ENCODE measurements at places on chromosomes 4 and X.

GRCh38 chrX:8988446-8988845 lies 45.5 kb downstream of the FAM9B start:
- DNase-seq, result peak; percentile 23

DNA sequence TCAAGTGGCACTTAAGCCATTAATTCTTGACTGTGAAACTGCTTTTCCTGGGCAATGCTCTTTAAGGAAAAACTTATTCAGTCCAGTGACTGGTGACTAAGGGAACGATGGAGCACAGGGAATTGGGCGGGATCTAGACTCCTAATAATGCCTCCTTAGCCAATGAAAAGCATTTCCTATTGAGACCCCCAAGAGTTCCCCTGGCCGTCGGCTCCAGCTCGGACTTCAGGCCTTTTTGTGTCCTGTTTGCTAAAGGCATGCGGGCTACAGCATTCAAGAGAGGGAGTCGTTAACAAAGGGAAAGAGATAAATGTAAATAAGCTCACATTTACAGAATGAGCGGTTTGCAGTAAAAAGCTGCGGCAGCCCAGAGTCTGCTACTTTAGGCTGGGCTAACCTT lies at the start of gene LPAR4:
Gene LPAR4 (plus strand): TSS at position 232 of the 400 bp plus-strand sequence. CDS start 7,150 bp downstream, outside the sequence.
- peak; percentile 1 for DNase-seq

- no peak for DNase-seq
These were observed 692.6 kb downstream of the RAB28 start for GRCh38 chr4:12791536-12791935.

- peak; percentile 45 for DNase-seq
These were observed at the start of gene ADGRL3 for GRCh38 chr4:61200187-61200915. TSS of gene ADGRL3 (plus strand) at chr4:61200326.

GRCh38 chr4:170170861-170171260 lies 81.1 kb upstream of the AADAT start:
- DNase-seq, result no peak

GRCh38 chr4:168751263-168752225 lies 254.7 kb downstream of the PALLD start:
- peak; percentile 86 for DNase-seq

- DNase-seq, result no peak
These were observed 22.4 kb downstream of the NAT8L start for GRCh38 chr4:2081540-2081939.

GRCh38 chr4:24794916-24795665 lies at the start of gene SOD3:
TSS of gene SOD3 (plus strand) at chr4:24795573. CDS start at chr4:24799522, 3,949 bp downstream.
- peak; percentile 69 for DNase-seq

GRCh38 chrX:42119076-42119475 lies 195.7 kb upstream of the CASK start:
- DNase-seq, result peak; percentile 49

DNA sequence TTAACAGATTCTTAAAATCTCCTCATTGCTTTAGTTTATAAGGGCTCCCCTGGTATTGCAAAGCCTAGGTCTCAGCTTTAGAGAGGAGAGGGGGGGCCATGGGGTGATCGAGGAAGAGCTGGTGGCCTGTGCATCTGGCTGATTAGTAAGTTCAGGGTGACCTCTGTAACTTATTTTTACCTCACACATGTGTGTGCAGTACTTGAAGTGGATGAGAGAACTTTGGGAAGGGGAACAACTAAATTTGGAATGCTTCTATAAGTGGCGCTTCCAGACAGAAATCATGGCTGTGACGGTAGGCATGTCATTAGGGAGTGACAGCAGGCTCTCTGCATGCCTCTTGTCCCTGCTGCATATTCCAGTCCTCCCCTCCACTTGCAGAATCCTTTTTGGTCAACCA lies 41.9 kb downstream of the FRAS1 start:
- DNase-seq, result no peak

GRCh38 chrX:108399418-108400165 lies 38.6 kb downstream of the COL4A6 start:
- DNase-seq, result peak; percentile 43

DNA sequence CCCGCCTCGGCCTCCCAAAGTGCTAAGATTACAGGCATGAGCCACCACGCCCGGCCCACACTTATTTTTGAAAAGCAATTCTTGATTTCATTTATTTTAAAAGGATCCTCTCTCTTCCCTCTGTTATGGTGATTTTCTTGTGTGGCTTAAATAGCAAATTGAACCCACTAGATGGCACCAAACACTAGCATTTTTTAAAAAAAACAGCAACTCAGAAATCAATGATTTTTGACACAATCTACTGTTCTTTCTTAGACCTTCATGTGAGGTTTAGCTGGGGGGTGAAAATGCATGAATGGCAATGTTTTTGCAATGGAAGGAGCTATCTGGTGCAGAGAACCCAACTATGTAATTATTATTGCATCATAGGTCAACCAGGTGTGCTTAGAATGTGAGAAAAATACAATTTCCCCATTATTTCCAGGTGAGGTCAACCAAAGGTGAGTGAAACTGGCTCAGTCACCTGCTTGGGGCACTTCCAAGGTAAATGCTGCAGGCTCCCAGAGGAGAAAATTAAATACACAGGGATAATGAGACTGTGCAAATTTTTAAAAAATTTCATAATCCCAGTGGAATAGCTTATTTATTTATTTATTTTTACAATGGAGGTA lies 226.7 kb upstream of the PRKX start:
- peak; percentile 14 for DNase-seq

- no peak for DNase-seq
These were observed at the start of gene DIPK2B for GRCh38 chrX:45200741-45201234. TSS of gene DIPK2B (minus strand) at chrX:45200876. CDS start at chrX:45200826, 50 bp downstream.

GRCh38 chrX:10178866-10179463 lies 22.2 kb downstream of the CLCN4 start:
- DNase-seq, result no peak

DNA sequence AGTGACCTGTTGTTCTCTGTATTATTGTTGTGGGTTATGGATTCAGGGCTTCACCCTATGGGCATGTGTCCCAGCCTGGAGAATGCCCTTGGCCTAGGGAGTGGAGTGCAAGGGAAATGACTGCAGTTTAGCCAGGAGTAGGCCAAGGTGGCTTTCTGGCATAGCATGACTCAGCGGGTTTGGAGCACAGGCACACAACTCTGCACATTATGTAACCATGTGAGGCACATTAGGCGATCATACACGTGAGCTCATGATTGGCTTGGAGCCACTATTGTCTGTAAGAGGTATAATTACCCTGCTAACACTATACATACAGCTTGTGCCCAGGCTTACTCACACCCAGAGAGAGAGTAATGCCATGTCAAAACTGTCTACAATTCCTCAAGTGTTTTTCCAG lies 35.1 kb upstream of the TACR3 start:
- DNase-seq, result peak; percentile 6

GRCh38 chr4:170089274-170089667 lies 485 bp downstream of the AADAT start:
- DNase-seq, result peak; percentile 43

- no peak for DNase-seq
These were observed 27.4 kb downstream of the LEF1 start for GRCh38 chr4:108141213-108141950.

DNA sequence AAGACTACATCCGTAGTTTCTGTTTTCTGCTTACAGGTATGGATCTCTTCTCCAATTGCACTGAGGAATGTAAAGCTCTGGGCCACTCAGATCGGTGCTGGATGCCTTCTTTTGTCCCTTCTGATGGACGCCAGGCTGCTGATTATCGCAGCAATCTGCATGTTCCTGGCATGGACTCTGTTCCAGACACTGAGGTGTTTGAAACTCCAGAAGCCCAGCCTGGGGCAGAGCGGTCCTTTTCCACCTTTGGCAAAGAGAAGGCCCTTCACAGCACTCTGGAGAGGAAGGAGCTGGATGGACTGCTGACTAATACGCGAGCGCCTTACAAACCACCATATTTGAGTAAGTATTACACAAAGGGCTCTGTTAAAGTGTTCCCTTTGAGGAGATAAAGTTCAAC lies 13.8 kb downstream of the PCDH10 start:
- no peak for DNase-seq

- DNase-seq, result no peak
These were observed 11.2 kb upstream of the ZCCHC13 start for GRCh38 chrX:74292808-74293123.

DNA sequence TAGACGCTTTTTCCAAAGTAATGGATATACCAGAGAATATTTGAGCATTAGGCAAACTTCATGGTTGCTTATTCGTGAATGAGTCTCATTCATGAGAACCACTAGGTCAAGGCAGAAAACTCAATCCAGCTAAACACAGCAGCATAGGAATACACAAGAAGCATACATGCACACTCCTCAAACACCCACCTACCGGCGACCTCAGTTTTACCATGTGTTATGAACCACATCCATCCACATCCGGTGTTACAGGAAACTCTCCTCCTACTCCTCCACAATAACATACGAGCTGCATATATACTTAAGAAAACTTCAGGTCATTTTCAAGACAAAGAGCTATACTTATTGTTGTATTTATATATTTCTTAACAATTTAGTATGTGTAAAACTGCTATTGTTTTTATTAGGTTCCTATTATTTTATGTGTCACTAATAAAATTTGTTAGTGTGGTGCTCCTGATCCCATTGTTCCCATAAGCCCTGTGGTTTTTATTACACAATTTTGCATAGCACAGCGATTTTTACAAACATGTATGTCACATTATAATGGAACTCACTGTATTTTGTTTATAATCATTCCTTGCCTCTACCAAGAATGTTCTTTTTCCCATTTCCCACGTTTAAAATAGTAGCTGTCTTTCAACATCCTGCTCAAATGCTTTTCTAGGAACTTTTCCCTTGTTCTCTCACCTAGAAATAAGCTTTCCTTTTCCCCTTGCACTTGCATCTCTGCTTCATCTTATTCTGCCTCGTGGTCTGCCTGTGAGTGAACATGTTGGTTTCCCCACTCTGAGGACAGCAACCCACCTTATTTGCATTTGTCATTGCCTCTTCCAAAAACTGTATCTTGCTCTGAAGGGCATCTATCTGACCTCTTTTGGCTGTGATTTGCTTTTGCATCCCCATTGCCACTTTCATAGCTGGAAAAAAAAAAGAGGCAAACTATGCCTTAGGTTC lies 48.3 kb downstream of the STBD1 start:
- no peak for DNase-seq

- DNase-seq, result no peak
These were observed 151.3 kb downstream of the THOC2 start for GRCh38 chrX:123581586-123581985.

- peak; percentile 31 for DNase-seq
These were observed 203.8 kb upstream of the HS3ST1 start for GRCh38 chr4:11632483-11632882.

- DNase-seq, result peak; percentile 41
These were observed 89.9 kb downstream of the PLS3 start for GRCh38 chrX:115650916-115651315.

GRCh38 chr4:185210102-185210981 lies 944 bp downstream of the SNX25 start:
- DNase-seq, result peak; percentile 69

DNA sequence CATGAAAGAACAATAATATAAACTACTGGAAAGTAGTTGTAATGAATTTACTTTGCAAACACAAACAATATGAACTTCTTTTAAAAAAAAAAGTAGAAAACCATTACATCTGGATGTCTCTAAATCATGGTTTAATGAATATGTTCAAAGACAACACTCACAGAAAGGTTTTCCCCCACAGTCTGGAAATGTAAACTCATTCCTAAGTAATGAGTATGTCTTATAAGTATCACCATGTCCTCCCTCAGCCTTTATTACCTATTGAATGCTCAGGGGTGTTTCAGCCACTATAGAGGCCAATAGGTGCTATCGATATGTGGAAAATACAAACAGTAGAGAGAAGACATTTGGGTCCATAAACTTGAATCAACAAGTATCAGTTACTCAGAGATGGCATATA lies 186.7 kb downstream of the PALLD start:
- peak; percentile 68 for DNase-seq

GRCh38 chr4:169621731-169622492 lies 1.5 kb downstream of the CLCN3 start:
- peak; percentile 93 for DNase-seq

GRCh38 chr4:147513091-147513490 lies 32.2 kb downstream of the EDNRA start:
- DNase-seq, result no peak

DNA sequence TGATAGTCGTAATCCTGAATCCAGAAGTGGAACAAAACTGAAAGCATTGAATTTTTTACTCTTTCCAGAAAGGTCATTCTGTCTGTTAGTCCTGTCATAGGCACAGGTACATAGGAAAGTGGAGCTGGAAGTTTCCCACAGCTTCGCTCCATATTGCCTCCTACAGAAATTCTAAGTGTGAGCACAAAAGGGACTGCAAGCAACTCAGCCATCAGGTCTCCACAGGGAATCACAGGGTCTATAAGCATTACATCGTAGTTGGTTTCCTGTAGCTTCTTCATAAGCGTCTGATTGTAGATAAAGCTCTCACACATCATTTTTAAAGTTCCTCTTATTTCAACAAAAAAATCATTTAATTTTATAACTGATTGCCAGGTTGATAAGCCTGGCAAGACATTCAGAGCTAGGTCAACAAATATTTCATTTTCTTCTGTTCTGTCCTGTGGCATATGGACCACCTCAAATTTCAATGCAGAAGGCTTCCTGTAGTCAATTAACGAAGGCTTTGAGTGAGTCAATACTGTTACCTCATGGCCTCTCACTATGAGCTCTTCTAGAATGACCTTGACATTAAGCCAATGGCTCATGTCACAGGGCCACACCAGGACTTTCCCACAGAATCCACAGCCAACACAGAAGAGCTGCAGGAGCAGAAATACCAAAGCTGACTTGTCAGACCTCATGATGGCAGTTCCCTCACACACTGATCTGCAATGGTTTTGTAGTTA lies at the start of gene UGT2A3:
Gene UGT2A3 (minus strand): TSS at position 727 of the 728 bp plus-strand sequence. CDS start 44 bp downstream, at position 683.
- no peak for DNase-seq

DNA sequence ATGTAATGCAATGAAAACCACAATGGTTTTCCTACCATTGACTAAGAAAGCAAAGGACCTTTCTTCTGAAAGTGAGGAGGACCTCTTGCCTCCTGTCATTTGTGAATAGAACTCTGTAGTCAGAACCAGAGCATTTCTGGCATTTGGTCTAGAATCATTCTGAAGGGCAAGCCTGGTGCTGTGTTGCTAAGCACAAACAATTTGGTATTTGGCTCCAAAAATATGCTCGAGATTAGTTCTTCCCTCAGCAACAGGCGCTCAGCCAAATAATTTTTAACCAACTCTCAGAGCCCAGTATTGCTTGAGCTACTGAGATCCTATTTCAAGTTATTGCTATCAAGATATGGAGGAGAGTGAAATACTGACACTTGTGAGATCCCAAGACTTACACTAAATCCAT lies 71.0 kb downstream of the SNCA start:
- DNase-seq, result peak; percentile 89

DNA sequence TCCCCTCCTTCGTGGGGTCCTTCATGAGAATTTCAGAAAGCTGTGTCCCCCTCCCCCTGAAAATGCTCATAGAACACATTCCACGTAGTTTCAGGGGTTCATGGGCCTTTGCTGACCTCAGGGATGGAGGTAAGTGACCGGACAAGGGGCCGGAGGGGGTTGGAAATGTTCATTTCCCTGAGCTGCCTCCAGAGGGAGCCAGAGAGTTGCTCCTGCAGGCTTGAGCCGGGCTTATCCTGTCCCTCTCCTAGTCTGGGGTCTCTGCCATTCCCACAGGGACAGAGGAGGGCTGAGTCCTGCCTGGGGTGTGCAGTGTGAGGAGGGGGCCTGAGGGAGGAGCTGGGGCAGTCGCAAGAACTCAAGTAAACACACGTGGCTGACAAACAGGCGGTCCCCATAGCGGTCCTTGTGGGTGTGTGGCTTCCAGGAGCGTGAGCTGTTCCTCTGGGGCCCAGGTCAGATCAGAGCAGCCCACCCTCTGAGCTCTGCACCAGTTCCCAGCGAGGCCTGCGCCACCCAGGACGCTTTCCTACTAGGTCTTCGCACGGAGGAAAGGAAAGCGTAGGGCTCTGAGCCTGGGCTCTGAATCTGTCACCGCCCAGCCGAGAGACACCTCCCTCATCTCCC lies 62.5 kb downstream of the WFS1 start:
- peak; percentile 11 for DNase-seq

All from iris pigment epithelial cell (primary cell).